Right renal cortex interstitium (tissue), 3 donors: ENCODE measurements at places on chromosomes 12 and 14.

DNA sequence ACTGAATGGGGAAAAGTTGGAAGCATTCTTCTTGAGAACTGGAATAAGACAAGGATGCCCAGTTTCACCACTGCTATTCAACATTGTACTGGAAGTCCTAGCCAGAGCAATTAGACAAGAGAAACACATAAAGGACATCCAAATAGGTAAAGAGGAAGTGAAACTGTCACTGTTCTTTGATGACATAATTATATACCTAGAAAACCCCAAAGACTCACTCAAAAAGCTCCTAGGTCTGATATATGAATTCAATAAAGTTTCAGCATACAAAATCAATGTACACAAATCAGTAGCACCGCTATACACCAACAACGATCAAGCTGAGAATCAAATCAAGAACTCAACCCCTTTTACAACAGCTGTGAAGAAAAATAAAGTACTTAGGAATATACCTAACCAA, 157.3 kb upstream of the DDHD1 start:
- DNase-seq: no peak

GRCh38 chr12:1502831-1503230, 91.5 kb downstream of the FBXL14 start:
- DNase-seq: no peak

DNA sequence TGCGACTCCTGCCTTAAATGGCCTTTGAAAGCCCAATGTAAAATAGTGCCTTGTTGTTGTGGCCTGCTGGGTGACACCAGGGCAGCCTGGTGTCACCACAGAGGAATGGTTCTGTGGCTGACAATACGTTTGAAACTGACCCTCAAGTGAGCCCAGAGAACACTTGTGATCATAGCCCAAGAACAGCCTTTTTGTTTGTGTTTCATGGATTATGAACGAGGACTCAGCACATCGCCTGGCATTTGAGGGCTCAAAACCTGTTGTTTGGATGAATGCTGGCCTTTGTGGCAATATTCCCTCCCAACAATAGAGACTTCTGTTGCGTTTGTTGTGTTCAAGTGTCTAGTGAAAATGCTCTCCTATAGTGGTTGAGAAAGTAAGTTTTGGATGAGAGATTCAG, 48.5 kb downstream of the TSPAN9 start:
- no peak for DNase-seq

GRCh38 chr14:86823581-86823980, 1169.4 kb downstream of the GALC start:
- no peak for DNase-seq

GRCh38 chr14:22213120-22213519, 375.9 kb downstream of the DAD1 start:
- DNase-seq: no peak

DNA sequence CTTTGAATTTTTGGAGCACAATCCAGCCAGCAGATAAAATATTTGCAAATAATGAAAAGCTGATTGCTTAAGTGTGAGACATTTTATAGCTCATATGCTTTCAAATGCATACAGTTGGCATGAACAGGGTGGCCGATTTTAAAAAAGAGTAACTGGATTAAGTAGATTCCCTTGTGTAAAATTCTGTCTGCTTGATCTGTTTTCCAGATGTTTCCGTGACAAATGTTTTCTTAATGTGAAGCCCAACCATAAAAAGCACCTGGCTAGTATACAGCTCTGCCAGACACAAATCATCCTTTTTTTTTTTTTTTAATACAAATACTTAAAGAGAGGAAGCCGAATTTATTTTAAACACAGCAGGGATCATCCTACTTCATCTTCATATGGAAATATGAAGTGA, 440.7 kb downstream of the CCER1 start:
- DNase-seq: peak; percentile 37

- no peak for DNase-seq
These were observed 371.2 kb downstream of the BTG1 start for GRCh38 chr12:91774434-91774921.

DNA sequence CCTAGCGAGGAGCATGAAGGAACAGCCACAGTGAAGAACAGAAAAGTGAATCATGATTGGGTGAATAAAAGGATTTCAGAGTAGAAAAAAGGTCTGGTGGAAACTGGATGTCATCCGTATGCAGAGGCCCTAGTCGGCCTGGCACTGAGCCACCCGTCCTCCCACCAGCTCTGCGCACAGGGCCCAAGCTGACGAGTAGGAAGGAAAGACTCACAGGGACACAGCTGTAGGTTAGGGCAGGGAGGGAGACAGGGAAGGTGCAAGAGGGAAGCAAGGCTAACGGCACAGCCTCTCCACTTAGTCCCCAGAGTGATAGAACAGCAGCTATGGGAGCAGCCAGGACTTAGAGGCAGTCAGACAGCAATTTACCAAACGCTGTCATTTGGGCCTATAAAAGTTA, 112.6 kb downstream of the KCNK10 start:
- DNase-seq: no peak

- DNase-seq: no peak
These were observed 106.0 kb upstream of the FAR2 start for GRCh38 chr12:29043069-29043468.

DNA sequence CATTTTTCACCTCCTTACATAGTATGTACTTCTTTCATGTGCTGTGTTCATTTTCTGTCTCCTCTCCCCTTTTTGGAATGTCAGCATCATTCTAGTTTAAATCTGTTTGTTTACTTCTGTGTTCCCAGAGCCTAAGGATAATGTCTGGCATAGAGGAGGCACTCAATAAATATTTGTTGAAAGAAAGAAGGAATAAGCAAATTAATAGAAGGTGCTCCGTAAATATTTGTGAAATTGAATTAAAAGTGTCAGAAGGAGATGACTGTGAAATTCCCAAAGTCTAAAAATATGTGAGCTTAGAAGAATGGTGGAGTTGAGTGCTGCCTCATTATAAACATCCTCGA, 3.3 kb upstream of the CDKN1B start:
- no peak for DNase-seq

- DNase-seq: no peak
These were observed 7.2 kb upstream of the LGALS3 start for GRCh38 chr14:55121628-55122439.

- no peak for DNase-seq
These were observed 27.7 kb upstream of the BBS10 start for GRCh38 chr12:76375939-76376338.

GRCh38 chr14:26719514-26719913, 121.7 kb upstream of the NOVA1 start:
- DNase-seq: no peak

GRCh38 chr14:60102389-60102788, 10.7 kb downstream of the PCNX4 start:
- DNase-seq: no peak

- no peak for DNase-seq
These were observed 9.2 kb downstream of the RARG start for GRCh38 chr12:53222806-53223261.

GRCh38 chr12:98424726-98425401, 90.5 kb upstream of the TMPO start:
- peak; percentile 72 for DNase-seq
